CD4-positive, alpha-beta T cell treated with Interleukin-4 for 4 hours (primary cell): ENCODE measurements at places on chromosomes 12 and 14.

DNA sequence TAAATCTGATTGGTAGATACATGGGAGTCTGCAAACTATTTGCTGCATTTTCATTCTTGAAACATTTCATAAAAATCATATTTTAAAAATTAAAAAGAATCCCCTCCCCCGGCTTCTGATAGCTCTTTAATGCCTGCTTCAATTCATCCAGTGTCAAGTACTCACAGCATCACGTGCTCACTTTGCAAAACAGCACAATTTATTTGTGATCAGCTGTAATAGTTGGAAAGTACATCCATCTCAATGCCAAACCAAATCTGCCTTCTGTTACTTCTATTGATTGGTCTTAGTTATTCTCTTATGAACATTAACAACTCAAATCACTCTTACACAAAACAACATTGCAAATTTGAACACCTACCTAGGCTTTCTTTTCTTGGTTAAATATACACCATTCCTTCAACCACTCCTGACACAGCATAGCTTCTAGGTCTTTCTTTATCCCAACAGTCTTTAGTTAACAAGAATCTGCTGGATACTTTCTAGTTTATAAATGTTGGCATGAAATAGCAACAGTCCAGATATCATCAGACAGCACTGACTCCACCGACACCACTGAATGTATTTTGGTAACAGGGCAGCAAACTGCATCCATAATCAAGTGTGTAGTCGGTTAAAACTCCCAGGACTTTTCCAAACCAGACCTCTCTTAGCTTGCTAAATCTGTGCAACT lies 58.0 kb downstream of the PARP11 start:
- DNase-seq = no peak

DNA sequence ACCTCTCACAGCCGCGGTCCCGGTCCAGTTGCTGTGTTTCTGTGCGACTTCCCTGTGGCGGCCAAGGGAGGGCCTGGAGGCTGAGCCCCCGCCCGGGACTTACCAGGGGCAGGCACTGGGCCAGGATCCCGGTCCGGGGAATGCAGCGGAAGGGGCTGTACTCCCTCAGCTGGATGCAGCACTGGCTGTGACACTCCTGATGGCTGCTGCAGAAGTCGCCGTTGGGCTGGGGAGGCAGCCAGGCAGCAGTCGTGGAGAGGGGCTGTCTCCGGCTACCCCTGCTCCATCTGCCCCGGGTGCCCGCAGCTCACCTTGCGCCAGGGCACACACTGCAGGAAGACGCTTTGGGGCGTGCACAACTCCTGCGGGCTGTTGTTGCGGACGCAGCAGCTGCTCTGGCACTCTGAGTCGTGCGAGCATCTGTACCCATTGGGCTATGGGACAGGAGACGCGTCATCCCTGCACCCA lies 6.2 kb downstream of the LRCOL1 start:
- no peak for DNase-seq

DNA sequence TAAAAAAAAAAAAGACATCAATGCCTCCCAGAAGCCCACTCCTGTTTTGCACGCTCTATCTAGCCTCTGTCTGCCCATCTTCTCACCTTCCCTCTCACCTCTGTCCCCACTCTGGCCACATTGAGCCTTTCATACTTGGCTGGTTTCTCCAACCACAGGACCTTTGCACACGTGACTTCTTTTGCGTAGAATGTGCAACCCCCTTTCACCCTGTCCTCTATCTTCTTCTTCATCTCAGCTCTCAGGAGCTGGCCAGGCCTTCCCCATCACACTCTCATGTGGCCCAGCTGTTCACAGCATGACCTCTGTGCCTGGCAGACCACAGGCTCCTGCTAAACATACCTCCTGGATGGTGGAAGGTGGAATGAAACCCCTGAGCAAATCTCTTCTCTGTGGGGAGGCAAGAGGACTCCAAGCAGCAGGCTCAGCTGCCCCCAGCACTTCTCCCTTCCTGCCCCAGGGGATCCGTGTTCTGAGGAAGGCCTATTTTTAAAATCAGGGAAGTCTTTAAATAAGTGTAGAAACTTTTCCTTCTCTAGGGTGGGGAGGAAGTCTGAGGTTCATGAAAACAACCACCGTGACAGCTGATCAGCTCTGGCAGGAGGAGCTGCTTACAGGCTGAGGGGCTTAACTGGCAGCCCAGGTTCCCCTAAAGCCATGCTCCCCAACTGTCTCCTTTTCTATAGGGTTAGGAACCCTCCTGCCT lies 11.6 kb downstream of the HVCN1 start:
- DNase-seq = no peak

GRCh38 chr12:19154686-19155085 lies 25.2 kb downstream of the PLEKHA5 start:
- no peak for DNase-seq

DNA sequence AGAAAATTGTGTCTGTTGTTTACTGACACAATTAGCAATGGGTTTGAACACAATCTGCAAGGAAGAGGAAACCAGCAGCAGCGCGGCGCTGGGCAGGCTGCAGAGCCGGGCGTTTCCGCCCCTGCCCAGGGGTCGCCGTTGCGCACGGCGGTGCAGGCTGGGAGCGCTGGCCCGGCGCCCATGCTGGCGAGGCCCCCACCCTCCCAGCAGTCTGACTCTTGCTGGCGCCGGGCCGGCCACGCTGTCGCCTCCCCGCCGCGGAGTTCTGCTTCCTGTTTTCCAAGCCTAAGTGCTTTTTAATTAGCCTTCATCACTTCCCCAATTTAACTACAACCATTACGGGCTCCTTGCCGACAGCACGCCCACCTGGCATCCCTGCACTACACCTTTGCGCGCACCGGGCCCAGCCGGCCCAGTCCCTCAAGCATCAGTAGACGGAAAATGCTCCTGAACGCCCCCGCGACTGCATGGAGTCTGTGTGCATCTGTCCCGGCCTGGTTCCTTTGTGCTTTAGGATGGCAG lies 212.1 kb downstream of the GXYLT1 start:
- no peak for DNase-seq

DNA sequence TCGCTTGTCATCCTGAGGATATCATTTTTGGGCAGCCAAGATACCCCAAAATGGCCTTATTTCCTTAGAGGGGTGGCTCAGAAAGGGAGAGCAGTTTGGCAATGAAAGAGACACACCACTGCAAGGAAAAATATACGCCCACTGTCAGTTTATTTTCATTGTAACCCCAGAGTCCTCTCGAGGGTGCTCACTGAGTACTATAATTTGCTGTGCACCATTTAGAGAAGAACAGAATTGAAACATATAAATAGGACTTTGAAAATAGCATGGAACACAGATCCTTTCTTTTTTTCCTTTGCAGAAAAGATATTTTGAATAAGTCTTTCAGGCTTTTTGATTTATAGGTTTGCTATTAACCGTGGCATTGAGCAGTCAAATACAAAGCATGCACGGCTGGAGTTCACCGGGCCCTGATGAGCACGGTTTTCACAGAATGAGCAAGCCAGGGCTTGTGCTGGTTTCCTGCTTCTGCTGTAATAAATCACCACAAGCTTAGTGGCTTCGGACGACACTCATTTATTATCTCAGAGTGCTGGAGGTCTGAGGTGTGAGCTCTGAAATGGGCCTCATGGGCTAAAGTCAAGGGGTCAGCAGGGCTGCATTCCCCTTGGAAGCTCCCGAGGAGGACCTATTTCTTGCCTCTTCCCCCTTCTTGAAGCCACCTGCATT lies 152.3 kb downstream of the ZNF664 start:
- DNase-seq = no peak

GRCh38 chr14:86035882-86036281 lies 505.9 kb downstream of the FLRT2 start:
- no peak for DNase-seq

GRCh38 chr12:56759263-56759908 lies 3.7 kb upstream of the HSD17B6 start:
- no peak for DNase-seq

GRCh38 chr12:89513544-89513943 lies 11.1 kb downstream of the GALNT4 start:
- no peak for DNase-seq

DNA sequence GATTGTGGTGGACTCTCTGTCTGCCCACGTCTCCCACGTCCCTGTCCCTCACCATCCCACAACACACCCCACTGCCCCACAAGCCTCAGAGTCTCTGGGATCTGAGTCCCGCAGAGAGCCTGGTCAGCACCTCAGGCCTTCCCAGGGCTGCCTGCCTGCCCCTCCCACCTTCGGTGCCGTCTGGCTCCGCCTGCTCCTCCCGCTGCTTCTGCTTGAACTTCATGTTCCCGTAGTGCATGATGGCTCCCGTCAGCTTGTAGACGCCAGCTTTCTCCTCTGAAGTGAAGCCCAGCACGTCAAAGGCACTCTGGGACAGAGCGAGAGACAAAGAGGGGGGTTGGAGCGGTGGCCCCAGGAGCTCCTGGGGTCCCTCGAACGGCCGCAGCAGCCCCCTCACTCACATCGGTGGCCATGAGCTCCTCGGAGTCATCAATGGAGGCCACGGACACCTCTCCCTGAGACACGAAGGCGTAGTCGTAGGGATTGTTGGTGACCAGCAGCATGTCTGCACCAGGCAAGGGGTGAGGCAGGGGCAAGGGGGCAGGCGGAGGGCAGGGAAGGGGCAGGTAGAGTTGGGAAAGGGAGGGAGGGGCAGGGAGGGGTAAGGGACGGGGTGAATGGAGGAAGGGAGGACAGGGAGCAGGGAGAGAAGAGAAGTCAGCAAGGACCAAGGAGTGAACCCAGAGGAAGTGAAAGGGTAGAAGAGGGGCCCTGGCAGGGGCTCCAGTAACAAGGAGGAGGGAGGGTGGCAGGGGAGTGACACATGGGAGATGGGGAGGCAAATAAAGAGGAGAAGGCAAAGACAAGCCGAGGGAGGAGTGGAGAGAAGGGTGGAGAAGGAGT lies 5.6 kb downstream of the MYH6 start:
- no peak for DNase-seq

GRCh38 chr12:42130672-42131402 lies 13.8 kb downstream of the GXYLT1 start:
- DNase-seq = no peak

- DNase-seq = no peak
Observed at GRCh38 chr12:89951694-89952060, 243.0 kb upstream of the ATP2B1 start.

GRCh38 chr12:10590966-10591365 lies 22.4 kb downstream of the MAGOHB start:
- no peak for DNase-seq

DNA sequence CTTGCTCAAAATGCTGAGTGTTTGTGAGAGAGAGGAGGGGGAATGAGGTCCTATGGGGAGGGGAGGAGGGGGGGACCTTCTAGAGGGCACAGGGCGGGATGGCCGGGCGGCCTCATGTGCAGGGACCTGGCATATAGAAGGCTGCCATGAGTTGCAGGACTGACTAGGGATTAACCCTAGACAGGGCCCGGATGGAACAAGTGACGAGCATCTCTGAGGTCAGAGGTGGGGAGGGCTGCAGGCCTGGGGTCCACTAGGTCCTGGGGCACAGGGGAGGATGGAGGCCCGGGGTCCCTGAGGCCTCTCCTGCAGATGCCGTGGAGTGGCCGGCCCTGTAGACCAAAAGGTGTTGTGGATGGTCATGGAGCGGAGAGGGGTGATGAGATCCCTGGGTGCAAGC lies 104.0 kb upstream of the EIF5 start:
- no peak for DNase-seq

- DNase-seq = no peak
Observed at GRCh38 chr14:96060186-96060933, 21.2 kb downstream of the C14orf132 start.

DNA sequence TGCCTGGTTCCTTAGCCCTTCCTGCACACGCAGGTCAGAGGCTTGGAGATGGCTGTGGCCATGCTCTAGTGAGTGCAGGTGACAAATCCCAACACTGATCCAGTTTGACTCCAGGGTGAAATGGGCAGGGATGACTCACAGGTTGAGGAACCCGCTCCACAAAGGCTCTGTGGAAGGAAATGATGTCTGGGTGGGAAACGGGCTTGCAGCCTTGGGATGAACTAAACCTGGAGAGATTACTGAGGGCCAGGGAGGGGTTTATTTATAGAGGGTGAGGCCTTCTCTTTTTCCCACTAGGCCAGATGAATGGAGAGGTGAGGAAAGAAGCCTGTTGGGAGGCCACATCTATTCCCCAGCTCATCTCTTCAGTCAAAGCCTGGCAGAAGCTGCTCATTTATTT lies 29.3 kb upstream of the EMP1 start:
- DNase-seq = no peak

- DNase-seq = no peak
Observed at GRCh38 chr14:83799233-83799632, 1730.7 kb upstream of the FLRT2 start.

- no peak for DNase-seq
Observed at GRCh38 chr14:65954942-65955341, 531.2 kb upstream of the CCDC196 start.

DNA sequence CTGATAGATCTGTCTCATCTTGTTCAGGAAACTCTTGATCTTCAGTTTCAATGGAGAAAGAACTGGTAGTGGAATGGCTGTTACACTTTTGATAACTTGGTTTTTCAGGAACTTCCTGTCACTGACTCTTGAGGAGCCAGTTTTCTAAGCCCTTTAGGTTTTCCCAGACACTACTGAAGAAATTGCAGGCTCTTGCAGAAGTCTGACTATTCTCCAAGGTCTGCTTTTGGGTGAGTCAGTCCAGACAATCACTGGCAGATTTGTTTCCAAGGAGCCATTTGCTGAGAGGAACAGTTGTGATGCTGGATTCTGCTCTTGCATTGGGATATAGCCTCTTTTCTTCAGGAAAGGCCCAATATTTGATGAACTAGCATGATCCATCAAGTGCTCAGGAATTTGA lies 468.0 kb downstream of the FUT8 start:
- no peak for DNase-seq

DNA sequence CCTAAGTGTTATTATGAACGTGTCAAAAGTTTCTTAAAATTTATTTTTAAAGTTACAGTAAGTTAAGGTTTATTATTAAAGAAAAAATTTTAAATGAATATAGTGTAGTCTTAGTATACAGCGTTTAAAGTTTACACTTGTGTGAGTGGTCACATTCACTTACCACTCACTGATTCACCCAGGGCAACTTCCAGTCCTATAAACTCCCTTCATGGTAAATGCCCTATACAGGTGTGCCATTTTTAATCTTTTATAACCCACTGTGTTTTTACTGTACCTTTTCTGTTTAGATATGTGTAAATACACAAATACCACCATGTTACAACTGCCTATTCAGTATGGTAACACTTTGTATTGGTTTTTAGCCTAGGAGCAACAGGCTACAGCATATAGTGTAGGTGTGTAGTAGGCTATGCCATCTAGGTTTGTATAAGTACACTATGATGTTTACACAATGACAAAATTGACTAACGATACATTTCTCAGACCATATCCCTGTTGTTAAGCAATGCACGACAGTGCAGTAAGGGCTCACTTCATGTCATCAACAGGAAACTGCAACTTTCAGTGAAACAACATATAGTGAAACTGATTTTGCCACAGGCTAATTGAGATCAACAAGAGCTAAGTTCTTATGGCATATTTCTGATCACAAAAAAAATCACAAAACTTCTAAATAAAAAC lies 112.0 kb upstream of the TMCC3 start:
- DNase-seq = no peak
